ENCODE measurements at places on chromosomes 5 and 9. TPM values are rescaled to one million over a fixed set of nuclear protein-coding genes. Genes with fewer than 3 reads are reported as not detected.

DNA sequence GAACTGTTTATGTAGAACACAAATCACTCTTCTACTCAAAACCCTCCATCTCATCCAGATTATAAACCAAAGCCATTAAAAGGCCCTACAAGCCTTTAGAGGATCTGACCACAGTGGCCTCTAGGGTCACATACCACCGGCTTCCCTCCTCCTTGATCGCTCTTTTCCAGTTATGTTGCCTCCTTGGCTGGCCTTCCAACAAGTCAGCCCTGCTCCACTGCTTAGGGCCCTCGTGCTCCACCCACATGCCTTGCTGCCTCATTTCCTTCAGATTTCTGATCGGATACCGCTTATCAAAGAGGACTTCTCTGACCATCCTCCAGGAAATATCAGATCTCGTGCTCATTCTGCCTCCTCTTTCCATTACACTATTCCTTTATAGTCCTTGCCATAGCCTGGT, 139.4 kb upstream of the RAI14 start:
- DNase-seq = no peak

DNA sequence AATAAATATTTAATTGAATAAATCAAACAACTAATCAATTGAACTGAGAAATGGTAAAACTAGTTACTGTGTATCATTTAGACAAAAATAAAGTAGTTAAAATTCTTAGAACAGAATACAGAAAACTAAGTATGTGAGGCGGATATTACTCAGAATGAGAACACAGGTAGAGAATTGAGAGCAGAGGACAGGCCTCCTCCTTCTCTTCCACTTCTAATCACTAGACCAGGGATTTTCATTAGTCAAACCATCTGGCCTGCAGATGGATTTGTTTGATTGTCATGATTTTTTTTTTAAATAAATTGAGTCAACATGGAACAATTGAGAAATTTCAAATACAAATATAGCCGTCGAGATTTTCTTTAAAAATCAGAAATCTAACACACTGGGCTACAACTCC, 198.6 kb upstream of the HMHB1 start:
- DNase-seq = no peak

- DNase-seq = no peak
These were observed 53.1 kb downstream of the RETREG1 start for GRCh38 chr5:16563686-16564085.

- DNase-seq = peak; percentile 17
These were observed 71.4 kb upstream of the FBXW11 start for GRCh38 chr5:172077664-172078425.

- DNase-seq = no peak
These were observed 58.9 kb downstream of the LURAP1L start for GRCh38 chr9:12833701-12834100.

DNA sequence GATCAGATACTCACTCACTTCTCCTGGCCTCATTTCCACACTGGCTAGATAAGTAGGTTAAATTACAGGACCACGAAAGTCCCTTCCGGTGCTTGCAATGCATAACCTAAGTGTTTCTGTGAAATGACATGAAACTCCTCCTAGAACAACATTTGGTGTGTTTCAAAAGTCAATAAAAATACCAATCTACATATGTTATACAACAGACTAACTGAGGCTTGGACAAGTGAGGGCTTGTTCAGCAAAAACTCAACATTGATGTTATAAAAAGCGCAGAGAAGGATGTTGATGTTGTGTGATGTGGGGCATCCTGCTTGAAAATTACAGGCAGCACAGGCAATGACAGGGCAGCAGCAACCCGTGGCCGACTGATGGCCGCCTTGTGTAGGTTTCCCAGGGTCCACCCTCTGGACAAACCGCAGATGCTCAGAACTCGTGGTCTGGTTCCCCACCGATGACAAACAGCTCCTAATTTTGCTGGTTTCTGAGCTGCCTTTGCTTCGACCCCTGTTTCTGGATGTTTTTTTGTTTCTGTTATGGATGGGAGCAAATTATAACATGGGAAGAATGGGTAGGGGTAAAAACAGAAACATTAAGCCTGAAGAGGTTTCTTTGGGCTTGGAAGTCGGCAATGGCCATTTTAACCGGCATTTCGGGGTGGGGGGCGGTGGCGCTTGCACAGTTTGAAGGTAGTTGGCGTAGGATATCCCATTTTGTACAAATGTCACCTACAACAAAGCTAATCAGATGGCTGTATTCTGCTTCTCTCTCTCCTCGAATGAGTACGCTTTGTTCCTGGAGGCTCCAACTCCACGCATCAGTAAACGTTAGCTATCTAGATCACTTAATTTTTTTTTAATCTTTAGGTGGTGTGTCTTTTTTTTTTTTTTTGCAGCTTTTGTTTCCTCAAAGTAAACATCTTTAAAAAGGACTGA, 116.1 kb downstream of the PDZD2 start:
- no peak for DNase-seq

DNA sequence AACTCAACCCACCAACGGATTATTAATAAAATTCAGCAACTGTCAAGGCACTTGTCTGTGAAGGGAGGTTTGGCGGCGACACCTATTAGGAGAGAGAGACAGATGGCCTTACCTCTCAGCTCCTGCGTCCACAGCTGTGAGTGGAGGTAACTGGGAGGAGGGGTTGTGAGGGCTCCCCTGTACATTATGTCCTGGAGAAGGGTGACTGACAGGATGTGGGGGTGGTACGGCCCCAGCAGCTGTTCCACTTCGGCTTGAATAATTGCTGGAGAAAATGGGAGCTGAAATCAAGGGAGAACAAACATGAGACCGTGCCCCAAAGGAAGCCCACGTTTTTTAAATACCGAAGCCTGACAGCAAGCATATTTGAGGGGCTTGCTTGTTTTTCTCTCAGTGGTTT, 353.5 kb upstream of the RFX3 start:
- DNase-seq = no peak

DNA sequence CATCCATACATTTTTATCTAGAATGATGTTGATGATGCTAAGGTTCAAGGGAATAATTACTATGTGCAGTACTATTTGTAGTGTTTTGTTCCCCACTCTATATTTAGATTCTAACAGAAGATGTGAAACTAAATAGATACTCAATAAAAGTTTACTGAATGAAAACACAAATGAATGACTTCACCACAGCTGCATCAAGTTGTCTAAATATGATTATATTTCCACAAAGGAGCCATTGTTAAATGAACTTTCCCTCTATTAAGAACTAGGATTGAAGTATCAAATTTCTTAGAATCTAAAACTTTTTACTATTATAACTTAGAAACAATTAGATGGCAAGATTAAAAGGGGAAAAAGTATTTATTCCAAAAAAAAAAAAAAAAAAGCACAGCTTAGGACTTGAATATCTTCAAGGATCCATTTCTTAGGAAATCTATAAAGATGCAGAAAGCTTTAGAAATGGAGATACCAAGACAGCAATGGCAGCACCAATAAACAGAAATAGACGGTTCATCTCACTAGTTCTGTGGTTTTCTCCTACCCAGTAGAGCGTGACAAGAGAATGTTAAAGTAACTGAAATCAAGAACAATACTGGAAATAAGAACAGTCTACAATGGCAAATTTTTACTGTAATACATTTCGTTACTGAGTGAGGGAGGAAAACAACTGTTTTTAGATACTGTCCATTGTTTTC, 347.6 kb downstream of the EBF1 start:
- DNase-seq = no peak

DNA sequence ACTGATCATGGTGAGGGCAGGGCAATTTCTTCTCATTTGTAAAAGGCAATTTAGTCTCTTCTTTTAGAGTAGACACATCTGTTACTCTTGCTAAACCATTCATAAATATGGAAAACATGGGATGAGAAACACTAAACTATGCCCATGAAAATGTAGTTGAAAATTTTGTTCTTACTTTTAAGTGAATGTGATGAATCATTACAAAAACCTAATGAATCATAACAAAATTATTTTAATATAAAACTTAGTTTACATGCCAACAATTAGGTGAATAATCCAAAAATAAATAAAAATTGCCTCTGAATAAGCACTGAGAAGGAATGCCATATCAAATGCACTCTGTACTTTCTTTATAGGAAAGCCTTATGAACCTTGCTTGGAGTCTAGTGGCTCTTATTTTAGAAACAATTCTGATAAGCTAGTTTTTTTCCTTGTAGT, 297.7 kb upstream of the EFNA5 start:
- DNase-seq = no peak

- no peak for DNase-seq
These were observed 1.6 kb upstream of the ZNF608 start for GRCh38 chr5:124747791-124748686.

- DNase-seq = no peak
These were observed 153.3 kb upstream of the SPRY4 start for GRCh38 chr5:142478113-142478512.

GRCh38 chr9:128943832-128944620, 3.4 kb downstream of the DOLK start:
- no peak for DNase-seq

DNA sequence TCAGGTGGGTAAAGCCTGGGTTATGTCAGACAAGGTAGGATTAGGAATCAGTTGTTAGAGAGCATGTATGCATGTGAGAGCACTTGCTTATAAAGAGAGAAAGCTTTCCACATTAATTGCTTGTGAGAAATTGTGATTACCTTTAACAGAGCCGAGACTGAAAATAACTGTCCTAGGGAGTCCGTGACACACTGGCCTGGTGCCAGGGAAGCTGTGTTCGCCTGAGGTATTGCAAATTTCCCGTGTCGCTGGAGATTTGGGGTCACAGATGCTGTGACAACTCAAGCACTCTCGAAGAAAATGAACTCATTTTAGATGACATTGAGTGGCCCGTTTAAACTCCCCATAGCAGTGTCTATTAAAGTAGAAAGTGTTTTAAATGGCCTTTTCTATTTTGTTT, 9.6 kb downstream of the SLC1A1 start:
- no peak for DNase-seq

- DNase-seq = no peak
These were observed 61.5 kb upstream of the CTXN3 start for GRCh38 chr5:127587246-127587917.

Gene TMEM252
- total RNA-seq = not detected

Gene C5orf58
- 1.2 TPM for total RNA-seq

Gene EQTN
- total RNA-seq = not detected

Gene SECISBP2
- total RNA-seq = 56.0 TPM

Gene TSC1
- 72.9 TPM for total RNA-seq

Gene ARSI
- total RNA-seq = 2.4 TPM

All from endodermal cell (in vitro differentiated cells).